CD4-positive, alpha-beta T cell treated with Interleukin-2 at 100 ng/mL for 4 hours (primary cell): ENCODE measurements at places on chromosomes 5 and 9.

DNA sequence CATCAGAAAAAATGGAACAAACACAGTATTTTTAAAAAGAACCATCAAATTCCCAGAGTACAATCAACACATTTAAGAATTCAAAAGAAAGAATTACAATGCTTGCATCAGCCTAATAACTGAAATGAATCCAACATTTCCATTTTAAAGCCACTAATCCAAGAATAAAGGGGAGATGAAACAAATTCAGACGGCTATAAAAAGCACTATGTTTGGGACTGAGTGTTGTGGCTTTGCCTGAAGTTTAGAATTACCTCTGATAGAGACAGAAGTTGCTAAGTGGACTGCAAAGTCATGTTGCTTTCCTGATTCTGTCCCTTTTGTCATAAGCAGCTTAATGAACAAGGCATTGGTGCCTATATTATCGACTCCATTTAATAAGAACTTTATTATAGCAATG lies 135.4 kb upstream of the RGMB start:
- DNase-seq = no peak

DNA sequence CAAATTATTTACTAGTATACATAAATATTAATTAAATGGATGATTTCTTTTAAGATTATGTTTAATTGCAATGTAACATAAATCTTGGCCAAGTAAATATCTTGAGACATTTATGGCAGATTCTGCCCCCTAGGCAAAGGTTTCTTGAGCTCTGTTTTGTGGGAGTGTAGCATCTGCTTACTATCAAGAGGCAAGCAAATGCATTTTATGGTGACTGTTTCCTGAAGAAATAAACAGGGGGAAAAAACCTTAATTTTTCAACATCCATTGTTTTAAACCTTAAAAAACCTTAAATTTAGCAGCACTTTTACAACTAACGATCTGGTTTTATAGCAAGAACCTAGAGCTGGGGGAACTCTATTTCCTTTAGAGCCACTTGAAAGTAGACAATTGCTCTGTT lies 25.7 kb upstream of the FREM1 start:
- DNase-seq = no peak

GRCh38 chr9:10265153-10265631 lies 347.6 kb downstream of the PTPRD start:
- no peak for DNase-seq

DNA sequence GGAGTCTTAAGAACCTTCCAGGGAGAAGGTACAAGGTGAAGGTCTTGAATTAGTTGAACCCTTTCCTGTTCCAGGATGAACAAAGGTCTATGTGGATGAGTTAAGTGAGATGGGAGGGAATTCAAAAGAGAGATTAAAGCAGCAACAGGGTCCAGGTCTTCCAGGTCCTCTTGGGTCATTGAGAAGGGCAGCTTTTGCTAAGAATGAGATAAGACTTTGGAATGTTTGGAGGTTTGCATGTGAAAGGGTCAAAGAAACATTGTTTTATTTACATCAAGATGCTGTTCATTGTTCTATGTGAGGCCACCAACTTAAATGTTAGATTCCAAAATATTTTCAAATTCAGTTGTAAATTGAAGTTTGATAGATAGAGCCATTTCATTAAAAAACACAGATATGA lies 463.9 kb downstream of the ANXA1 start:
- no peak for DNase-seq

DNA sequence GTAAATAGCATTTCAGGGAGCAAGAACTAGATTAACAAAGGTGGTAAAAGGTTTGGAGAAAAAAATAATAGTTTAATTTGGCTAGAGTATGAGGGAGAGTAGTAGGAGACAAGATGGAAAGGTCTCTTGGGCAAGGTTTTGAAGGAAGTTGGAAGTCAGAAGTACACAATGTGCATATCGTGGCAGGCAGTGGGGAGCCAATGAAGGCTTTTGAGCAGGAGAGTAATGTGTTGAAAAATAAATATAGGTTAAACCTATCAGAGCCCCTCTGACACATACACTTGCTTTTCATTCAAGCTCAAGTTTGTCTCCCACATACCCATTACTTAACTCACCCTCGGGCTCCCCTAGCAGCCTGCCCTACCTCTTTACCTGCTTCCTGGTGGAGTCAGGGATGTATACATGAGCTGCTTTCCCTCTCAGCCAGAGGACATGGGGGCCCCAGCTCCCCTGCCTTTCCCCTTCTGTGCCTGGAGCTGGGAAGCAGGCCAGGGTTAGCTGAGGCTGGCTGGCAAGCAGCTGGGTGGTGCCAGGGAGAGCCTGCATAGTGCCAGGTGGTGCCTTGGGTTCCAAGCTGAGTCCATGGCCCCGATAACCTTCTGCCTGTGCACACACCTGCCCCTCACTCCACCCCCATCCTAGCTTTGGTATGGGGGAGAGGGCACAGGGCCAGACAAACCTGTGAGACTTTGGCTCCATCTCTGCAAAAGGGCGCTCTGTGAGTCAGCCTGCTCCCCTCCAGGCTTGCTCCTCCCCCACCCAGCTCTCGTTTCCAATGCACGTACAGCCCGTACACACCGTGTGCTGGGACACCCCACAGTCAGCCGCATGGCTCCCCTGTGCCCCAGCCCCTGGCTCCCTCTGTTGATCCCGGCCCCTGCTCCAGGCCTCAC lies at the start of gene CA9:
Gene CA9, plus strand, starts transcription at position 797 of the 893 bp plus-strand sequence. Its CDS starts 32 bp downstream, at position 829.
- no peak for DNase-seq

DNA sequence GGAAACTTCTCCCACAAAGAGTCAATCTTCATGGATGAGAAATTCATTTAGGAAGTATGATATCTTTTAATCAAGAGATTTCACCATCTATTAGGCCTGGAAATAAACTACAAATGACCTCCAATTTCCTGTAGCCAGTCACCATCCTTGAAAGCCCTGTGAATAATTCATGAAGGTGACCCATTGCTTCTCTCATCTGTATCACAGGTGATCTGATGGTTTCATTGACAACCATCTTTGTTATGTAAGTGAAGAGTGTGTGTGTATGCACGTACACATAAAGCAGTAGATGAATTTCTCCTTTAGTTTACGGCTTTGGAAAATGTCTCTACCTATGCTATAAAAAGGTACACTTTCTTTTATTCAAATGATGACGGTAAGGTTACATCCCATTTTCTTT lies 644.1 kb upstream of the KLF4 start:
- DNase-seq = no peak

DNA sequence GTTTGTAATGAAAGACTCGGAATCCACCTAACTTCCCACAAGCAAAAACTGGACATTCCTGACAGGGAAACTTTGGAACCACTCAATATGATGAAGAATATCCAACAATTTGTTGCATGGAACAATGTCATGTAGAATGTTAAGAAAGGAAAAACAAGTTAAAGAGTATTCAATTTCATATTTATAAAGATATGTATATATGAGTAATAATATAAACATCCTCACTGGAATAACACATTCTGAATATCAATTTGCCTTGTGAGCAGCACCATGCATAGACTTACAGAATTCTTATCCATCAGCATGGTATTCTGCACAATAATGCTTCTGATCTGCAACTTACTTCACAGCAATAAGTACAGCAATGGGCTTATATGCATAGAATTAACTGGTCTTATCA lies 650.3 kb downstream of the SEMA5A start:
- no peak for DNase-seq

DNA sequence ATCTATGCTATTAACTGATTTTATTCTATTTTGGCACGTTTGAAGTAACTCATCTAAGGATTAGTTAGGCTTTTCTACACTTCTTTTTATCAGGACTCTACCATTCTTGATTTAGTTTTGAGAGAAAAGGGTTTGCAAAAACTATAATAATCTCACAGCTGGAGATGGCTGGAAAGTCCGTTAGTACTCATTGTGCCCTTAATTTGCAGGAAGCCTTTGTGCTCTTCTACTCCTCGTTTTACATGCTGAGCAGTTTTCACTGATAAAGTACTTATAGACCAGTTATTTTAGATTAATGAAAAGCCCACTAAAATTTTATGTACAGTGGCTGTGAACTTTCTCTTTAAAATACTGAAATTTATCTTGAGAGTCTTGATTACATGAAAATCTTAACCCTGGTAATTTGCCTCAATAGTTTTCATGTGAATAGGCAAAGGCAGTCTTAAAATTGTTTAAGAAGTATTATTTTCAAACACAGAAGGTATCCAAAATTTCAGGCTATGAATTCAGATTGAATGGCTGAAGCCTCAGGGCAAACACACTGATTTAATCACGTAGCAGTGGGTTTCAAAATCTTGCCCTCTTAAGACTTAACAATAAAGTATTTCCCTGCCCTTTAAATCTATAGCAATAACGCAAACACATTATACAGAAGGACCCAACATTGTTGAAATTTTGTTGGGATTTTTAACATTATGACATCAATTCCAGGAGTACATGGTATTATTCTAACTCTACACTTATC lies 18.6 kb downstream of the MLLT3 start:
- DNase-seq = no peak
